ENCODE measurements at places on chromosomes 5 and 9.

DNA sequence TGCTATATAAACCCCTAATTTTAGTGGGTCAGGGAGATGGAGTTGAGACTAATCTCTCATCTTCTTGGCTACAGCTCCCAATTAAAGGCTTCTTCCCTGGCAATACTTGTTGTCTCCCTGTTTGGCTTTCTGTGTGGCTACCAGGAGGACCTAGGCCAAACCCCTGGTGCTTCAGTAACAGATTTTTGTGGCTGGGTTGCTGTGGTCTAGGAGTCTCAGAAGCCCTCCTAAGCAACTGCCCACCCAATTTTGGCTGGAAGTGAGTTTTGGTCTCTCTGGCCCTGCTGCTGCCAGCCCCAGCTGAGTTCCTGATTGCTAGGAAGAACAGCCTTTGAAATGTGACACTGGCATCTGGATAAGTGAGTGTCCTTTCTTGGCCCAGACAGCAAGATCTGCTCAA is 9.8 kb downstream of the RIGI start:
- no peak for DNase-seq

DNA sequence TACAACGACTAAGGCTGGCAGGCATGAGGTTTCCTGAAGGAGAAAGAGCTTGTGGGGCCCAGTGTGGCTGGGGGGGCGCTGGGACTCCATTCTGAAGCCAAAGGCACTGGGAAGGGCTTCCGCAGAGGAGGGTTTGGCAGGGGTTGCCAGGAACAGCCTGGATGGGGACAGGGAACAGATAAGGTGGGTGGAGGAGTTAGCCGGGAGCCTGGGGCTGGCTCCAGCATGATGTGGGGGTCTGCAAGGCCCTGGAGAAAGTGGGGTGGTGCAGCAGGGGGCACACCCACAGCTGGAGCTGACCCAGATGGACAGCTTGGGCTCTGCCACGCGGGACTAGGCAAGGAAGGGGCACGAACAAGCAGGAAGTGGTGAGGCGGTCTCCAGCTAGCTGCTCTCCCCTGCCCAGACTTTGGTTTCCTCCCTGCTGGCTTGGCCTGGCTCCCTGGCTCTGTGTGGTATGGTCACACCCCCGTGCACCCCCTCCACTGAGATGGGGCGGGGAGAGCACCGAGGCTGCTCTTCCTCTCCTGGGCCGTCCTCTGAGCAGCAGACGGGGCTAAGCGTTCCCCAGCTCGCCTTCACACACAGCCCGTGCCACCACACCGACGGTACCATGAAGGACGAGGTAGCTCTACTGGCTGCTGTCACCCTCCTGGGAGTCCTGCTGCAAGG is at the start of gene LTC4S:
LTC4S (plus strand) TSS at position 519 of the 672 bp plus-strand sequence; CDS start at position 614, 95 bp downstream.
- no peak for DNase-seq

GRCh38 chr5:154783774-154784460 is 28.7 kb downstream of the LARP1 start:
- DNase-seq = no peak

- no peak for DNase-seq
Measured at GRCh38 chr9:23941051-23941450, 115.0 kb upstream of the ELAVL2 start.

- DNase-seq = no peak
Measured at GRCh38 chr5:73120222-73121118, at the start of gene TMEM171. TSS of gene TMEM171 (plus strand) at chr5:73120575. CDS start at chr5:73123374, 2,799 bp downstream.

DNA sequence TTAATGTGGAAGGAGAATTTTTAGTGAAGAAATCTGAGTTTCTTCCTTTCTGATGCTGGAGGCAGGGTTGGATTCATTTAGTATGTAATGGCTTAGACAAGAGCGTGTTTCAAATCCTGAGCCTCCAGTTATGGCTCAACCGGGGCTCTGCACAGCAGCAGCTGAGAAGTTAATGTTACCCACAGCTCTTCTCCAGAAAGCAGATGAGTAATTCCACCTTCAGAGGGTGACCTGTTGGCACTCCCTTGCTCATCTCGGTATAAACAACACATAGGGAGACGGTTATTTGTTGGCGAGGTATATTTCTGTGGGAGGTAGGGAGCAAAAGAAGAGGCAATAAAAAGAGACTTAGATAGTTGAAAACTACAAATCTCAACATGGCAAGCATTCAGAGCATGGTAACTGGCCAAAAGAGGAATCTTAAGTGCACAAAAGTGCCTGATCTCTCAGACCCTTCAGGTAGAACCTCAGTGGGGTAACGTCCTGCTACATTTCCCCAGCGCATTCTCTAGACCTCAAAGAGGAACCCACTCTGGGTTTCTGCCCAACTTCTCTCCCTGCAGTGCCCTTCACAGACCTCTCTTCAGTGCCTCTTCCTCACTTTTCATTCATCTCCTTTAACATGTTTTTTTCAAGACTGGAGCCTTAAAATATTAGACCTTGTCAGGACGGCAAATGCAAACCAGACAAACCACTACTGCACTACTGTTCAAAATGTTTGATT is 417.5 kb upstream of the ADAMTSL1 start:
- no peak for DNase-seq

DNA sequence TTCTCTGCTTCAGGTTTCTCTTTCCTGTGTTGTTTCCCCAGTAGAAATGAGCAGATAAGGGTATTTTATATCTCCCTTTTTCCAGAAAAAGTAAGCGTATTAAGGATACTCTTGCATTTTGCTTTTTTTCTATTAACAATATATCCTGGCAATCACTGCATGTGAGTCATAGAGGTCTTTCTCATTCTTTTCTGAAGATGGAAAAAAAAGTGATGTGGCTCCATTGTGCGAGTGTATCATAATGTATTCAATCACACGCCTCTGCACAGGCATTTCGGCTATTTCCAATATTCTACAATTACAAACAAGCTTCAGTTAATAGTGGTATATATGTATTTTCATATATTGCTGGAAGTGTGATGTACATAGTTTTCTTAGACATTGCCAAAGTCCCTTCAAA is 155.9 kb downstream of the MED27 start:
- no peak for DNase-seq

GRCh38 chr9:27771803-27772545 is 198.7 kb upstream of the C9orf72 start:
- no peak for DNase-seq

GRCh38 chr5:119330367-119331183 is 25.2 kb upstream of the TNFAIP8 start:
- DNase-seq = no peak

GRCh38 chr9:132108728-132109127 is 29.1 kb upstream of the MED27 start:
- DNase-seq = no peak

DNA sequence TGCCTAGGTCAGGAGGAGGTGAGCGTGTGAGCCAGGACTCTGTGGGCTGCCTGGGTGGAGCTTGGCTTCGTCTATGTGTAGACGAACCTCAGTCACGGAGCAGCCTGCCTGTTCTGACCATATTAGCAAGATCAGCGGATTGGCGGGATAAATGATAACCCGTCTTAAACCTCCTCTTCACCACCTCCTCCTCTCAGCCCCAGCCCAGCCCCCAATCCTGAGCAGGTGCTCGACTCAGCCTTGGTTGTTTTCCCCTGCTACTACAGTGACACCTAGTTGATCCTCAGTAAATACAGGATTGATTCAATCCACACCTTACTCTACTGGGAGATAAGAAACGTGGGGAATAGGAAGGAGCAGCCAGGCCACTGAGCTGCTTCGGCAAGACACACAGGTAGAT is 286.1 kb downstream of the IRX2 start:
- no peak for DNase-seq
